Cerebellum (tissue), 4 donors: ENCODE measurements at places on chromosomes 6 and 20. TPM values are rescaled to one million over a fixed set of nuclear protein-coding genes. Genes with fewer than 3 reads are reported as not detected.

Gene SIRPB1
- 0.73 TPM for total RNA-seq

Gene MYL9
- 0.36 TPM for total RNA-seq

Gene HCRTR2
- 10.2 TPM for total RNA-seq

GRCh38 chr6:6497976-6498375 is 90.5 kb upstream of the LY86 start:
- DNase-seq: no peak

DNA sequence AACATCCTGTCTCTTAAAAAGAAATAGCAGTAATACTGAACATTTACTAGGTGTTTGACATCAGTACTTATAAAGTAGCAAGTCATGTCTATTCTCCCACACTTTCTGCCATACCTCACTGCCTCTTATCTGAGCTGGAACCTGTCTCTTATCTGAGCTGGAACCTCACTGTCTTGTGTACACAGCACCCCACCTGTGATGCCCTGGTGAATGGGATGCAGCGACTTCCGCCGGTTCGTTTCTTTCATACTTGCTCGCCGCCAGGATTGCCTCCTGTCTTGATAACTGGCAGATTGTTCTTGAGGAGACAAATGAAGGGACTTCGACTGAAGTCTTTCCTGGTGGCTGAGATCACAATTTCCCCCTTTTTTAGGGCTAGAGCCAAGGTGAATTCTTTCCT is 2.9 kb downstream of the DSN1 start:
- DNase-seq: no peak

GRCh38 chr20:35284267-35284991 is at the start of gene EIF6:
Gene EIF6 (minus strand): TSS chr20:35284772. CDS start chr20:35284487, 285 bp downstream.
- peak; percentile 87 for DNase-seq

GRCh38 chr6:137486416-137486815 is 7.8 kb downstream of the OLIG3 start:
- DNase-seq: no peak

DNA sequence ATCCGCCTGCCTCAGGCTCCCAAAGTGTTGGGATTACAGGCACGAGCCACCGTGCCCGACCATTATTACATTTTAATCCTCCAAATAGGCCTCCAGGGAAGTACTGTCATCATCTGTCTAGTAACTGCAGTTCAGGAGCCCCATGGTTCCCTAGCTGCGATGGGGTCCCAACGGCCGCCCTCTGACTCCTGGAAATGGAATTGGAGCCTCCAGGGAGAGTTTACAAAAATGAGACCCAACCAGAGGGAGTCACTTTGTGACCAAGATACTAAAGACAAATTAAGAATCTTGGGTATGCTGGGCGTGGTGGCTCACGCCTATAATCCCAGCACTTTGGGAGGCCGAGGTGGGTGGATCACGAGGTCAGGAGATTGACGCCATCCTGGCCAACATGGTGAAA is 36.7 kb downstream of the TFAP2C start:
- no peak for DNase-seq

DNA sequence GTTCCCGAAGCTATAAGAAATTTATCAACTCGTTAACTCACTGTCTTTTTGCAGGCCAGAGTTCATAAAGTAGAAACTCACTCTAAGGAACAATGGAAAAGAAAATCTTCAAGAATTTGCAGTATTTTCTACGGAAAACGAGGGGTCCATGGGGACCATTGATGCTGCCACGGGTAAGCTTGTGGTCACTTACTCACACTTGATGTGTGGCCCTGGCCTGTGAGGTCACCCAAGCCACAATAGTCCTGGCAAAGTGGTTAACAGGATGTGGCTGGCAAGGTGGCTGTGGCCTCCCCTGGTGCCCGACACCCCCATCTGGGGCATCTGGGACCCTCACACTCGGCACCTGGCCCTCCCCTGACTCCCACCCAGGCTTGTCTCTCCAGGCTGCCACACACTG is 123.4 kb downstream of the C6orf118 start:
- no peak for DNase-seq
